ENCODE measurements at places on chromosomes 13 and 19. TPM values are rescaled to one million over a fixed set of nuclear protein-coding genes. Genes with fewer than 3 reads are reported as not detected.

FGF14 gene
- not detected for total RNA-seq

- no peak for DNase-seq
These were observed 743 bp upstream of the NDUFS7 start for GRCh38 chr19:1383017-1383311.

DNA sequence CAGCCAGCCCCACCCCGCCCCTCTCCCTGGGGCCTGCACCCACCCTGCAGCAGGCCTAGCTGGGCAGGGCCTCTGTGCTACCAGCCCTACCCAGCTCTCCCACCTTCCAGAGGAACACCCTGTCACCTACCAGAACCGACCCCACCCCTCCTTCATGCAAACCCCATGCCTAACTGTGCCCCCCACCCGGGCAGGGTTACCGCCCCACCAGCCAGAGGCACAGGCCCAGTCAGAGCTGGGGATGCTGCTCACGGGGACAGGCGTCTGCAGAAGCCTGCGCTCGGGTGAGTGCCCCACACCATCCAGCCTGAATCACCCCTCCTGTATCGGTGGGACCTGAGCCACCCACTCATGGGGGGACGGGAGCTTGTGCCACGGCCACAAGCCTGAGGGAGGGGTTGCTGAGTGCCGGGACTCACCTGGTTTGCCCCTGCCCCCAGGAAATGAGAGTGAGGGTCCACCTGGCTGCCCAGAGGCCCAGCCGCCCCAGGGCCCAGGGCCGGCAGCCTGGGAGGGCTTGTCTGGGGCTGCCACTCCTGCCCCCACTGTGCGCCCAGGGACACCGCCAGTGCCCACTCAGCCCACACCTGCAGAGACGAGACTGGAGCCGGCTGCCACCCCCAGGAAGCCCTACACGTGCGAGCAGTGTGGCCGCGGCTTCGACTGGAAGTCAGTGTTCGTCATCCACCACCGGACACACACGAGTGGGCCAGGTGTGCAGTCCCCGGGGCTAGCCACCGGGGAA is 3.8 kb downstream of the ZNF446 start:
- no peak for DNase-seq

GARIN5A gene
- not detected for total RNA-seq

BRME1 gene
- 1.1 TPM for total RNA-seq

TMEM150B gene
- total RNA-seq: not detected

DNA sequence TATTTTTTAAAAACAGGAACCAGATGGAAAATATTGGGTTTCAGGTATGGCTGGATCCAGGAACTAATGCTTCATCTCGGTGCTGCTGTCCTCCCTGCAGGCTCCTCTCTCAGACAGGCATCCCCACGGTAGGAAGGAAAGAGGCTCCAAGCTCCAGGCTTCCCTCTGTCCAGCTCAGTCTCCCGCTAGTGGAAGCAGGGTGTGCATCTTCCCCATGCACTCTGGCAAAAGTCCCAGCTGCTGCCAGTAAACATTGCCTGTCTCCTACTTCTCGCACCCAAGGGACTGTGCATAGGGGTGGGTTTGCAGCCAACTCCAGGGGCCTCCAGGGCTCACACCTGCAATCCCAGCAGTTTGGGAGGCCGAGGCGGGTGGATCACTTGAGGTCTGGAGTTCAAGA is 29.2 kb downstream of the IL12RB1 start:
- DNase-seq: no peak

IGFL2 gene
- not detected for total RNA-seq

DNA sequence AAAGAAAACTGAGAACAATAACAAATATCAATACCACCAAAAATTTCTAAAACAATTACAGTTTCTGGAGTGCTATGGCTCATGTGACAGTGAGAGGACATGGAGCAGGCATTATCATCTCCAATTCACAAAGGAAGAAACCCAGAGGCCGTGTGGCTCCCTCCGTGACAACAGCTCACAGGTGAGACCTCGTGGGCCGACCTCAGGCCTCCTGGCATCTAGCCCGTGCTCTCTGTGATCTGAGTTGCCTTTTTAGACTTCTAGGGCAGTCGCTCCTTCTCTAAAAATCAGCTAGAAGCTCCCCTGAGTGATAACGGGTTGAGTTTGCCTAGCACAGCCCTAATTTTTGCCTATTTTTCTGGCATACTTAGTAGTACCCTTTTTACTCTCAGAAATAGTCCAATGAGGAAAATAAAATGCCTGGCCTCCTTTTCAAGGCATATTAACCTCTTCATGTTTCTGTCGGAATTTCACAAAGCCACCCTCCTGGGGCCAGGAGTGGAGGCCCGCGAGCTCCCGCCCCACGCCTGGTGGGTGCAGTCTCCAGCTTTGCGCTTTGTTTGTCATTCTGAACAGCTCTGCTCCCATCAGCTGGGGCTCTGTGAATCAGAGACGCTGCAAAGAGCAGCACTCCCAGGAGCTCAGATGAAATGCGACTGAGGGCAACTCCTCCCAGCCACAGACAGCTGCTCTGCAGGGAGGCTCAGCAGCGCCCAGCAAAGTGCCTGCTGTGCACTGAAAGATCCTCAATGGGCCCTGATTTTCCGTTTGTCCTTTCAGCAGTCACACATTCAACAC is 292.5 kb downstream of the UQCRFS1 start:
- DNase-seq: no peak

All from CD4-positive, alpha-beta T cell (primary cell).